A549 treated with Hydrocortisone at 1 μM for 4 hours (cell line): ENCODE measurements at places on chromosomes 16 and 17. TPM values are rescaled to one million over a fixed set of nuclear protein-coding genes. Genes with fewer than 3 reads are reported as not detected.

PSMC3IP gene
- 30.1 to 35.0 TPM (median 31.2 TPM) in 5 replicates for total RNA-seq

GAST gene
- total RNA-seq: 0.38 to 0.59 TPM in 2 of 5 replicates, not detected in the others

CPHXL2 gene
- total RNA-seq: not detected in 5 replicates

PCYT2 gene
- 14.4 to 17.4 TPM (median 16.9 TPM) in 5 replicates for total RNA-seq

RNF135 gene
- 22.8 to 25.5 TPM (median 25.2 TPM) in 5 replicates for total RNA-seq

CD300LB gene
- total RNA-seq: 0.03 to 0.07 TPM (median 0.06 TPM) in 4 of 5 replicates, not detected in the other

ENPP7 gene
- not detected in 5 replicates for total RNA-seq

EVI2A gene
- not detected in 5 replicates for total RNA-seq

KRT24 gene
- total RNA-seq: not detected in 5 replicates

KRT16 gene
- total RNA-seq: 0.51 to 1.3 TPM (median 1.1 TPM) in 5 replicates

ATAD5 gene
- total RNA-seq: 3.1 to 5.3 TPM (median 4.3 TPM) in 5 replicates

ABCC12 gene
- 0.02 to 0.12 TPM (median 0.05 TPM) in 5 replicates for total RNA-seq

GJD3 gene
- 0.80 to 1.4 TPM (median 0.96 TPM) in 5 replicates for total RNA-seq

SLC13A5 gene
- total RNA-seq: 0.13 to 0.47 TPM (median 0.15 TPM) in 5 replicates

MT1M gene
- 0.32 TPM in 1 of 5 replicates, not detected in the others for total RNA-seq

TEKT1 gene
- 0.03 to 0.27 TPM (median 0.16 TPM) in 5 replicates for total RNA-seq

ZDHHC1 gene
- total RNA-seq: 5.4 to 6.9 TPM (median 6.8 TPM) in 5 replicates

CHD9 gene
- total RNA-seq: 13.5 to 20.8 TPM (median 16.6 TPM) in 5 replicates

SCGB1C2 gene
- not detected in 5 replicates for total RNA-seq

MMP15 gene
- total RNA-seq: 44.8 to 55.4 TPM (median 47.4 TPM) in 5 replicates

ANKRD40CL gene
- total RNA-seq: not detected in 5 replicates

ABCA3 gene
- 15.5 to 21.7 TPM (median 21.3 TPM) in 5 replicates for total RNA-seq

B9D1 gene
- 43.7 to 50.7 TPM (median 46.2 TPM) in 5 replicates for total RNA-seq

CDRT15 gene
- not detected in 5 replicates for total RNA-seq

PLLP gene
- 0.97 to 1.7 TPM (median 1.6 TPM) in 5 replicates for total RNA-seq

CD79B gene
- 0.08 to 0.09 TPM in 2 of 5 replicates, not detected in the others for total RNA-seq

FAM171A2 gene
- total RNA-seq: 2.3 to 4.3 TPM (median 3.0 TPM) in 5 replicates

SPATA32 gene
- 0.07 to 0.18 TPM (median 0.14 TPM) in 4 of 5 replicates, not detected in the other for total RNA-seq

DNAI2 gene
- 0.05 to 0.06 TPM in 2 of 5 replicates, not detected in the others for total RNA-seq

TNFRSF13B gene
- not detected in 5 replicates for total RNA-seq

TOM1L2 gene
- 16.8 to 23.3 TPM (median 21.7 TPM) in 5 replicates for total RNA-seq

EVPL gene
- 14.7 to 18.8 TPM (median 16.8 TPM) in 5 replicates for total RNA-seq

TNFRSF17 gene
- not detected in 5 replicates for total RNA-seq

MSLN gene
- 2.5 to 4.0 TPM (median 3.1 TPM) in 5 replicates for total RNA-seq

CDIPT gene
- total RNA-seq: 67.9 to 92.6 TPM (median 87.4 TPM) in 5 replicates

CACNG3 gene
- not detected in 5 replicates for total RNA-seq

TRPV3 gene
- total RNA-seq: 0.30 to 0.40 TPM (median 0.36 TPM) in 5 replicates

CCDC144A gene
- total RNA-seq: 0.69 to 1.4 TPM (median 1.2 TPM) in 5 replicates

CDRT4 gene
- total RNA-seq: 0.51 to 1.7 TPM (median 1.2 TPM) in 4 of 5 replicates, not detected in the other

ZFP90 gene
- total RNA-seq: 6.9 to 9.4 TPM (median 9.3 TPM) in 5 replicates

PLCG2 gene
- 2.9 to 4.0 TPM (median 3.8 TPM) in 5 replicates for total RNA-seq

CCDC154 gene
- total RNA-seq: 0.06 to 0.33 TPM (median 0.27 TPM) in 5 replicates

ZNF207 gene
- total RNA-seq: 213 to 245 TPM (median 224 TPM) in 5 replicates

FBXW10 gene
- total RNA-seq: 0.92 to 1.3 TPM (median 1.3 TPM) in 5 replicates

FA2H gene
- total RNA-seq: 31.1 to 37.1 TPM (median 32.5 TPM) in 5 replicates

MEOX1 gene
- total RNA-seq: not detected in 5 replicates

TBC1D3K gene
- total RNA-seq: not detected in 5 replicates

CFAP52 gene
- total RNA-seq: not detected in 5 replicates

TP53TG3 gene
- 0.22 to 1.2 TPM (median 0.59 TPM) in 5 replicates for total RNA-seq

ITGA2B gene
- 1.2 to 1.9 TPM (median 1.6 TPM) in 5 replicates for total RNA-seq

RASL10B gene
- 0.13 to 0.15 TPM (median 0.14 TPM) in 5 replicates for total RNA-seq

ZSCAN10 gene
- total RNA-seq: not detected in 5 replicates

KCNJ18 gene
- 0.05 to 0.08 TPM (median 0.08 TPM) in 3 of 5 replicates, not detected in the others for total RNA-seq

SPATA22 gene
- not detected in 5 replicates for total RNA-seq

KRTAP4-6 gene
- not detected in 5 replicates for total RNA-seq

DNAH9 gene
- total RNA-seq: 0.05 to 0.07 TPM in 2 of 5 replicates, not detected in the others

GDPD3 gene
- 1.2 to 1.5 TPM (median 1.3 TPM) in 5 replicates for total RNA-seq

VTN gene
- total RNA-seq: 17.1 to 25.8 TPM (median 20.1 TPM) in 5 replicates
